ENCODE measurements at places on chromosomes 2 and 18.
A peak's percentile ranks its signal among the peaks of the same experiment; 100 is the strongest.

DNA sequence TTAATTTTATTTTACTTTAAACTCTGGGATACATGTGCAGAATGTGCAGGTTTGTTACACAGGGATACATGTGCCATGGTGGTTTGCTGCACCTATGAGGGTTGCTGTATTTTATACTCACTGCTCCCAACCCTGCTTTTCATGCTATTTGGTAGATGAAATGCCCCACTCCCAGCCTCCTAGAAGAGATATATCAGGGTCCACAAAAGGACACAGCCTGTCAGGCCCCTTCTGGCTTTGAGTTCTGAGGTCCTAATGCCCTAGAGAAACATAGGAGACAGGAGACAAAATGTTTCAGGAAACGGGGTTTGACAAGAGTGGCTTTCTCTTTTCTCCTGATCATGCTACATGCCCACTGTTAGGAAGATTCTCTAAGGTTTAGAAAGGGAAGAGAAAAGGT lies 27.1 kb upstream of the SOX11 start:
- DNase-seq: no peak

DNA sequence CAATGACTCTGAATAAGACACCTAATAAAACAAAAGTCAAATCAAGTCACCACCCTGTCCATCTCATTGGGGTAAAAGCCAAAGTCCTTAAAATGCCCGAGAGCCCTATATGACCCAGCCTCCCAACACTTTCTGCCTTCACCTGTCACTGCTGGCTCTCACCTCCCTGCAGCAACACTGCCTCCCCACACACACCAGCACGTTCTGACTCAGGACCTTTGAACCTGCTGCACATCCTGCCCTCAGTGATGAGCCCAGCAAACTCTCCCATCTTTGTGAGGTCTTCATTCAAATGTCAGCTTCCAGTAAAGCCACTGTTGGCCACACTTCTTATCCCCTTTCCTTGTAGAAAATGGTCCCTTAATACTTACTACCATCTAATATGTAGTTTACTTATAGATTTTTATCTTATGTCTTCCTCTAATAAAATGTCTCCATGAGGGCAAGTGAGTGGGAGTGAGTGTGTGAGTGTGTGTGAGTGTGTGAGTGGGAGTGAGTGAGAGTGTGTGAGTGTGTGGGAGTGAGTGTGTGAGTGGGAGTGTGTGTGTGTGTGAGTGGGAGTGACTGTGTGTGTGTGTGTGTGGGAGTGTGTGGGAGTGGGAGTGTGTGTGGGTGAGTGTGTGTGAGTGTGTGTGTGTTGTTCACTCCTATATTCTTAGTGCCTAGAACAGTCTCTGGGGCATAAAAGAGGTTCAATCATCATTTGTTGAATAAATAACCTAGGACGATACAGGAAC lies 504.7 kb downstream of the EIPR1 start:
- no peak for DNase-seq

- peak; percentile 11 for DNase-seq
These were observed 28.5 kb downstream of the HRH4 start for GRCh38 chr18:24488824-24489493.

DNA sequence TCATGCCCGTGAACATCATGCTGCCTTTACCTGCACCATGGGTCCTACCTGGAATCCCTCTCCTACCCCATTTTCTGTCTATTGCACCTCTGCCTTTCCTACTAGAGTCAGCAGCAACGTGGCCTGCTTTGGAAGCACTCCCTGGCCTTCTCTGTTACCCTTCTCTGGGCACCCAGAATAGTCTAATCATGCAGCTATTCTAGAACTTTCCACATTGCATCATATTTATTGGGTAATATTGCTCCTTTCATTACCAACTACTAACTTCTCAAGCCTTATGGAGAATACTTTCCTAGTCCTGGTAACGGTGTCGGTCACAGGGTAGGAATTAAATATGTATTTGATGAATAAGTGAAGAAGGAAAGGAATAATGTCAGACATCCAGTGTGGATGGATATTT lies 33.3 kb upstream of the CREG2 start:
- no peak for DNase-seq

DNA sequence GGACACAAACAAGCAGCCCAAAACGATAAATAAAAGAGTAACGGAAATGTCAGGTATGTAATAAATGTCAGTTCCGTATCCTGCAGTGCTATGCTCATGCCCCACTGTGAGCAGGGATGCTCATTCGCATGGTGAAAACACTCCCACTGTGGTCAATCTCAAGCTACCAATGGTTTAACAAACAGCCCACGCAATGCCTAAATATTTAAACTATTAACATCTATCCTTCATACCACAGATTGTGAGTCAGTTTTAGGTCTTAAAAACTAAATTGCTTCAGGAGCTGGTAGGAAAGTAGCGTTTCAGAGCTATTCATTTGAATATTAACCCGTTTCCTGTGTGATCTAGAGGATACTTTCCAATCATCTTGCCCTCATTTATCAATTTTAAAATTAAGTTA lies 207.4 kb downstream of the TCF4 start:
- DNase-seq: peak; percentile 91

DNA sequence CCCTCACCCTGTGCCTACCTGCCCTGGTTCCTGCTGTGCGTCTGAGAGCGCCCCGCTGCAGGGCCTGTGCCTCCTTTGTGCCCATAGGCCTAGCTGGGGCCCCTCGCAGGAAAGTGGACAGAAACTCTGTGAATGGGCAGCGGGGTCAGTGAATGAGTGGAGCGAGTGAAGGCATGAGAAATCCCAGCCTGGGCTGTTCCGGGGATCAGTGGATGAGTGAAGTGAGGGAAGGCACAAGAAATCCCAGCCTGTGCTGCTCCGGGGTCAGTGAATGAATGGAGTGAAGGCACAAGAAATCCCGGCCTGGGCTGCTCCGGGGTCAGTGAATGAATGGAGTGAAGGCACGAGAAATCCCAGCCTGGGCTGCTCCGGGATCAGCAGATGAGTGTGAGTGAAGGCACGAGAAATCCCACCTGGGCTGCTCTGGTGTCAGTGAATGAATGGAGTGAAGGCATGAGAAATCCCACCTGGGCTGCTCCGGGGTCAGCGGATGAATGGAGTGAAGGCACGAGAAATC lies 2.0 kb downstream of the COLEC11 start:
- DNase-seq: no peak

GRCh38 chr18:69022426-69022825 lies 224.5 kb downstream of the CCDC102B start:
- no peak for DNase-seq

- peak; percentile 15 for DNase-seq
These were observed 20.4 kb downstream of the TTR start for GRCh38 chr18:31612124-31612523.

GRCh38 chr2:7430869-7431641 lies 513.8 kb downstream of the RNF144A start:
- peak; percentile 1 for DNase-seq

GRCh38 chr18:34821669-34822210 lies 111.6 kb downstream of the DTNA start:
- no peak for DNase-seq
